ENCODE measurements at places on chromosomes 4 and X.

GRCh38 chrX:20545538-20545937, 278.8 kb upstream of the RPS6KA3 start:
- no peak for DNase-seq

- DNase-seq, result no peak
Measured at GRCh38 chrX:27863809-27864208, 56.0 kb downstream of the MAGEB10 start.

- DNase-seq, result no peak
Measured at GRCh38 chrX:113390531-113390930, 549.9 kb upstream of the AMOT start.

DNA sequence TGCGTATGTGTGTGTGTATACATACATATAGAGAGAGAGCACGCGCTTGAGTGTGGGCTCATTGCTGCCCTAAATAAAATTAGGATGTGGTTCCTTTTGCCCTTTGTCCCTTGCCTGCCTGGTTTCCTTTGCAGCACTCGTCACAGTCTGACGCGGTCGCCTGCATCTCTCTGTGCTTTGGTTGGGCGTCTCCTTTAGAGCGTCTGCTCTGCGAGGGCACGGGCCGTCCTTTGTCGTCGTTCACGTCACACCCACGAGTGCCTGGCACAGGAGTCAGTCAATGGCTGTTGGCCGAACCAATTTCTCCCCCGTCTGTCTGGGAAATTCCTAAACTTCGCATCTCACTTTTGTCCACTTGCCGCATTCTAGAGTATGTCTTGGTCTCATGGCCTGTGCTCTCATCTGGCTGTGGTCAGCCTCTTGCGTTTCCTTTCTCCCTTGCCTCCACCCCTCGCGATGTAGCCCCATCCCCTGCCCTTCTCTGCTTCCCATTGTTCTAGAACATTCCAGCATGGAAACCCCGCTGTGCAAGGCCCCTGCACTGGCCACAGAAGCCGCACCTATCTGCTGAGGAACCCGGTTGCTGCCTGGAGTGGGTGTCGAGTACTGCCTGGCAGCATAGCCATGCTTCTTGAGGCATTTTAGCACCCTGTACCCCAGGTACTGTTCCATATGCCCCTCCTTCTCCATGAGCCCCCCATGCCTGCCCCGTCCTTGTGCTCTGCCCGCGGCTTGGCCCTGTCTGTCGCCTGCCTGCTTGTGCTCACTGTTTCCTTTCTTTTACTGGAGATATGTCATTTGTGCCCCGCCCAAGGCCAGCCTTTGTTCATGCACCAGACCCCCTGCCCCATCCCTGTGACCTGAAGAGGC, 8.0 kb downstream of the MAEA start:
- no peak for DNase-seq

DNA sequence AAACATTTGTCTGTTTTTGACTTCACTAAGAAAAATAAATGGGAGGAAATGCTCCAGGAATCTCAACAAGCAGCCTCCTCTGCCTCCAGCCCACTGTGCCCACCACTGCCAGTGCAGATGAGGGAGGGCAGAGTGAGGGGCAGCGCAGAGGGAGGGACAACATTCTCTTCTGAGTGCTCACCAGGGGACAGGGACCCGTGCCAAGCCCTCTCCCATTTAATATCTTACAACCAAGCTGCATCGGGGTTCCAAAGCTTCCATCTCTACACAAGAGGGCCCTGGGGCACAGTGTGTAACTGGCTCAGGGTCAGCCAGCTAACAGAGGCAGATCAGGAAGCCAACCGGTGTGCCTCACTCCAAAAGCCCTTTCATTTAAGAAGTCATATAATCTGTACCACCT, 120.4 kb downstream of the NSUN7 start:
- DNase-seq, result no peak

DNA sequence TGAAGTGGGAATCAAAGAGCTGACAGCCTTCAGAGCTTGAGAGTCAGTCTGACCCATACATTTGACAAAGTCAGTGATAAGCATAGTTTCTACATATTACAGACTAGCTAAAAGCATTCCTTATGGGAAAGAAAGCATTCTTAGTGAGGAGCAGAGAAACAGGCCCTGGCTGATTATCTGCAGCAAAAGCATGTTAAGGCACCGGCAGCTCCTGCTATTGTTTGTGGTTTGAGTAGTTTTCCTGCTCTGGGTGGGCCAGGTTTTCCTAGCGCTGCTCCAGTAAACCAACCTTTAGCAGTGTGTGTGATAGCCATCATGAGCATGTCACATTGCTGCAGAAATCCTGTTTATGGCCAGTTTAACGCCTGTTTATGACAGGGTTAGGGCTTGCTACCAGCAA, 51.6 kb upstream of the WDR1 start:
- no peak for DNase-seq

- DNase-seq, result no peak
Measured at GRCh38 chr4:87974856-87975462, 555 bp upstream of the SPP1 start.

- DNase-seq, result no peak
Measured at GRCh38 chr4:145861336-145862318, 77.0 kb downstream of the ZNF827 start.

GRCh38 chr4:6253961-6254360, 15.7 kb upstream of the WFS1 start:
- no peak for DNase-seq

DNA sequence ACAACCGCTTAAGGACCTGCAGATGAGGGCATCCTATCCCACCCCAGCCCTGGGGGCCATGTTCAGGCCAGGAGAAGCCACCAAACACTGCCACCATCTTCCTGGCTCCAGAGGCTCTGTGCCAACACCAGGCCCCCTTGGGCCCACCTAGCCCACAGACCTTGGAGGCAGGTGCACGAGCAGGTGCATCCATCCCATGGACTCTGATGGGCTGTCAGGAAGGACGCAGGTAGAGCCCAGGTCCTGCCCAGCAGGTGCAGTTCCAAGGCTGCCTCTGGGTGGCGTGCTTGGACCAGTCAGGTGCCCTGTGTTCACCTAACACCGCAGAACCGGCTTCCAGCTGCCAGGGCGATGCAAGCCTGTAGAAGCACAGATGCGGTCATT, 22.8 kb upstream of the PDE6B start:
- peak; percentile 84 for DNase-seq

- no peak for DNase-seq
Measured at GRCh38 chrX:28022371-28022770, 41.1 kb upstream of the DCAF8L1 start.

GRCh38 chr4:55318175-55319129, 27.6 kb upstream of the SRD5A3 start:
- no peak for DNase-seq

DNA sequence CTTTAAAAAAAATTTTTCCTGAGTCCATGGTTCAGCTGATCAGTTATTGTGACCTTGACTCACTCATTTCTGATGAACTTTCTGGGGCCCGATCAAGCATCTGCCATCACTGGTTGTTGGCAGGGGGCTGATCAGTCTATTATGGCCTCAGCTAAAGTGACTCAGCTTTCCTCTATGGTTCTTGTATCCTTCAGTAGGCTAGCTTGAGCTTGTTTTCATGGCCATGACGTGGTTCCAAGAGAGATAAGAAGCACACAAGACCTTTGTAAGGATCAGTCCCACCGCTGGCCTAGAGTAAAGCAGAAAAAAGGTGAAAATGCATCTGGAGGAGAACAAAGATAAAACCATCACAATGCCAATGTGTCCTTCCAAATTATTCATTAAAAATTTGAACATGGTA, 29.8 kb upstream of the EPGN start:
- no peak for DNase-seq

GRCh38 chr4:155885666-155886065, 17.8 kb upstream of the TDO2 start:
- DNase-seq, result no peak

DNA sequence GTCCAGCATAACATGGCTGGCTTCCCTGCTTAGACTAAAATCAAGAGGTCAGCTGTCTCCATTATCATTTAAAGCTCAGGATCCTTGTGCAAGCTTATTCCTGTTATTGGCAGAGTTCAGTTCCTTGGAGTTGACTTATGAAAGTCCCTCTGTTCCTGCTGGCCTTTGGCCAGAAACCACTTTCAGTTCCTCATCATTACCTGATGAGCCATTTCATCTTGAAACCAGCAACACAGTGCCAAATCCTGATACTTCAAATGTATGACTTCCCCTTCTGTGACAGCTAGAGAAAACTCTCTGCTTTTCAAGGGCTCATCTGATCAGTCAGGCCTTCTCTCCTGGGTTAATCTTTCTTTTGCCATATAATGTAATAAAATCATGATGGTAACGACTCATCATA, 110.6 kb upstream of the FSTL5 start:
- no peak for DNase-seq

DNA sequence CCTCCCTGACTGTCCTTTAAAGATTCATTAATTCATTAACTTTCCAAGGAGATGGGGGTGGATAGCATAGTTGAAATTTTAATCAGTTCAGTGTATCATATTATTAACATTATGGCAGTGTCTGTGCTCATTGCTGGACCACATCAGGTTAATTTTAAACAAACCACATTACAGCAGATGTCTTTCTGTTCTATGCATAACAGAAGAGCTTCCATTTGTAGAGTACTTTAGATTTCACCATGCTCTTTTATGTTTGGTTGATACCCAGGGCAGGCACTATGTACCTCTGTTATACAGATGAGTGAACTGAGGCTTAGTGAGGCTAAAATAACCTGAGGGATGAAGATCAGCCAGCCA, 41.1 kb downstream of the AFF2 start:
- no peak for DNase-seq

DNA sequence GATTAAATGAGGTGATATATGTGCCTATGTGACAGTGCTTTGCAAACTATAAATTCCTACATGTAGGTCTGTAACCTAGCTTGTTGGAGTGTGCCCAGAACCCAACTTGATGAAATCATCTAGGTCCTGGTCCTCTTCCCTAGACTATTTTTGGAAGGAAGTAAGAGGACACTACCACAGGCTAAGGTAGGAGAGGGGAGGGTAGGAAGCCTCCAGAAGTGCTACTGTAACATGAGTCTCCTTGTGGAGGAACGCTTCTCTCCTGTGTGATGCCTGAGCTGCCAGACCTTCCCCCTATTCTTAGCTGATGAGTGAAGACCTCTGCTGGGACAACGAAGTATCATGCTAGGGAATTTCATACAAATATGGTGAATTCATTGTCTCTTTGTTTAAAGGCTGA, 41.8 kb upstream of the IL21 start:
- DNase-seq, result no peak

- DNase-seq, result no peak
Measured at GRCh38 chrX:110442635-110443034, 84.0 kb downstream of the RTL9 start.

DNA sequence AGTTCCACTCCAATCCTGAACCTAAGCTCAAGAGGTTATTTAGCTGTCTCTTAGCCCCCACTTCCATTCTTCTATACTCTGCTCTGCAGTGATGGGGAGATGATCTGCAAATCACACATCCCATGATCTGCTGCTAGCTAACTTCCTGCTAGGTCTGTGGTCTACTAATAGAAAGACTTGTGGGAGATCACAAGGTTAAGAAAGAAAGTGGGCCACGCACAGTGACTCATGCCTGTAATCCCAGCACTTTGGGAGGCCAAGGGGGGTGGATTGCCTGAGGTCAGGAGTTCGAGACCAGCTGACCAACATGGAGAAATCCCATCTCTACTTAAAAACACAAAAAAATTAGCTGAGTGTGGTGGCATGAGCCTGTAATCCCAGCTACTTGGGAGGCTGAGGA, 471.1 kb upstream of the NWD2 start:
- DNase-seq, result no peak

DNA sequence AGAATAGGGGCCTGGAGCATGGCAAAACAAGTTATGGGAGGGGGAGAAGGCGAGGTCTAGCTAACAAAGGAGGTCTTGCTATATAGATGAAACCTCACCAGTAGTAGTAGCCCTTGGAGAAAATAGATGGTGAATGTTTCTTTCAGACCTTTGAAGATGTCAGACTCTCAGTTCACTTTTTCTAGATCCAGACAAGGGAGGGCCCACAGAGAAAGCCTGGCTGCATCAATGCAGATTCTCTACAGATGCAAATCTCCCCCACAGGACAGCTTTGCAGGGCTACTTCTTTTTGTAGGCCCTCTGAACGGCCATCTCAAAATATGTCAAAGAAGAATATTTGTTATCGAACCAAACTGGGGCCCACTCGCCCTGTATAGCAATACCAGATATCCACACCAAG, 159.7 kb downstream of the ANK2 start:
- no peak for DNase-seq

DNA sequence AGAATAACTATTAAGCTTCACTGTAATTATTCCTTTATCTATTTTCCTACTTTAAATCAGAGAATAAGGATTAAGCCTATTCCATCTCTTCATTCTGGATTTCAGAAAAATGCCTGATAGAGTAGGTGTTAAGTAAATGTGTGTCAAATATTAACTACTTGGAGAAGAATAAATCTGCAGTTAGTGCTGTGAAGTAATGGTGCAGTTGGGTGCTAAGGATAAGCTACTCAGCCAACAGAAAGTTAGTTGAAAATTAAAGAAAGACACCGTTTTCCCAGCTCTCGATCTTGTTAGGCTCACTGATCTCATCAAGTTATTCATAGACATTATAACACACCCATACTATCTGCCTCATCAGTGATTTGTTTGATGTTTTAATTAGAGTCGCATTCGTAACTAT, 7.1 kb downstream of the PF4V1 start:
- no peak for DNase-seq

All from posterior cingulate gyrus (tissue), 11 donors.